ENCODE measurements at places on chromosomes 1 and 21.

- DNase-seq = peak; percentile 46
Measured at GRCh38 chr1:234896477-234897389, 231.9 kb downstream of the TOMM20 start.

DNA sequence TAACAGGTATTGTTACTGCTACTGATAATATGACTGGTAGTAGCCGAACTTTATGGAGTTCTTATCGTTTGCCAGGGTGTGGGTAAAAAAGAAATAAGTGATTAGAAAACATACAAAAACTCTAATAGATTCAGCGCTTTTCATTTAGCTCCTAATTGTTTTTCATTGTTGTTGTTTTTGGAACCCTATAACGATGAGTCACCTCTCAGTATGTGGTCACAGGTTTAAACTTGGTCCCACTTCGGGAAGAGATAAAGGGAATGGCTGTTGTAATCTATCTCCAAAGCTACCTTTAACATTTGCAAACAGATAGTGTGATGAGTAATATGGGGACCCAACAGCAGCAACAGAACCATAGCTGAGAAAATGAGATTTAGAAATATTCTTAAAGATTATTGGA lies 62.7 kb upstream of the BCL10 start:
- no peak for DNase-seq

GRCh38 chr1:182015360-182015759 lies 46.2 kb downstream of the ZNF648 start:
- DNase-seq = no peak

DNA sequence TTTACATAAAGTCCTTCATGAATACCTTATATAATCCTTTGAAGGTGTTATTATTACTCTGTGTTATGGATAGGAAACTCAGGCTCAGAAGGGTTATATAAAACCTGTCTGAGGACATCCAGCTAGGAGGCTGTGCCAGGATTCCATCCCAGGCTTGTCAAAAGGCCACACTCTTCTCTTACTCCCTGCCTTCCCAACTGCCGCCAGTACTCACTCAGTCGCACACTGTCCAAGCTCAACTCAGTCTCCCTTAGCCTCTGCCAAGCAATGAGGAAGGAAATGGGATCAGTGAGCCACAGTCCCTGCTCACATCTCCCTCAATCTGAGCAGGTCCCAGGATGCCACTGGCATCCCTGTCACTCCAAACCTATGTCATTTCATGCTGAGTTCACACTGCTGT lies 94.4 kb downstream of the NAV1 start:
- DNase-seq = no peak

GRCh38 chr1:25644962-25645361 lies 28.4 kb downstream of the MAN1C1 start:
- no peak for DNase-seq

DNA sequence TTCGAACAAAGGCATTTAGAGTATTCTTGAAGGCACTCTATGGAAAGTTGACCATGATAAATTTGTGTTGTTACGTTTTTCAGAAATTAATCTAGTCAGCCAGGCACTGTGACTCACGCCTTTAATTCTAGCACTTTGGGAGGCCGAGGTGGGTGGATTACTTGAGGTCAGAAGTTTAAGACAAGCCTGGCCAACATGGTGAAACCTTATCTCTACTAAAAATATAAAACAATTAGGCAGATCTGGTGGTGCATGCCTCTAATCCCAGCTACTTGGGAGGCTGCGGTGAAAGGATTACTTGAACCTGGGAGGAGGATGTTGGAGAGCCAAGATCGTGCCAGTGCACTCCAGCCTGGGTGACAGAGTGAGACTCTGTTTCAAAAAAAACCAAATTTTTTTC lies 130.6 kb upstream of the BRINP3 start:
- no peak for DNase-seq

DNA sequence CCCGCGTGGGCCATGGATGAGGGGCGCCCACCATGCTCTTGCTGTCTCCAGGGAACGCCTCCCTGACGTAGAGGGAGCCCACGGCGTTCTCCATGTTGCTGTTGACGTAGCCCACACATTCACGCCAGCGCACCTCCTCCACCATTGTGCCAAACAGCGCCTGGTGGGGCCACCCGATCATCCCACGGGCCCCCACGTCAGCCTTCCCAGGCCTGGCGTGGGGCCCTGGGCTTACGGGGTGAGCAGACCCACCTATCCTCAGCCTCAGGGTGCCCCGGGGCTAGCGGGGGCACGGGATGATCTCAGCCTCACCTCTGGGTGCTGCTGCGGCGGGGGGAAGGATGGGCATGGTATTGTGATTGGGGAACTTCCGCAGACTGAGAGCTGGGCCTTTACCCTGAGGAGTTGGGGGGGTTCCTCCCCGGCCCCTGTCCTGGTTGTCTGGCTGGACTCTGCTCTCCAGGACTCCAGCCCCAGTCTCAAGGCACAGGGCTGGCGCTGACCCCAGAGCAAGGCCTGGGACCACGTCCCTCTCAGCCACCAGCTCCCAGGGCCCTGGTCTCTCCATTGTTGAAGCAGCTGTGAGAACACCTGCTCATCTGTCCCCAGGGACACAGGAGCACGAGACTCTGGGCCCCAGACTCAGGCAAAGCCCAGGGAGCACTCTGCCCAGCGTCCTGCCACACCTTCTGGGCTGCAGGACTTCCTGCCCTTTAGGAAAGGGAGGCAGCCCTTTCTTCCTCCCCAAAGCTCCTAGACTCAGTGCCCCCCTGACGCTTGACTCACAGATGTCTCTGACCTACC lies 10.2 kb downstream of the PRXL2B start:
- no peak for DNase-seq

GRCh38 chr21:26119906-26120305 lies 50.7 kb downstream of the APP start:
- no peak for DNase-seq

GRCh38 chr1:215023155-215023832 lies 59.2 kb upstream of the KCNK2 start:
- peak; percentile 32 for DNase-seq

DNA sequence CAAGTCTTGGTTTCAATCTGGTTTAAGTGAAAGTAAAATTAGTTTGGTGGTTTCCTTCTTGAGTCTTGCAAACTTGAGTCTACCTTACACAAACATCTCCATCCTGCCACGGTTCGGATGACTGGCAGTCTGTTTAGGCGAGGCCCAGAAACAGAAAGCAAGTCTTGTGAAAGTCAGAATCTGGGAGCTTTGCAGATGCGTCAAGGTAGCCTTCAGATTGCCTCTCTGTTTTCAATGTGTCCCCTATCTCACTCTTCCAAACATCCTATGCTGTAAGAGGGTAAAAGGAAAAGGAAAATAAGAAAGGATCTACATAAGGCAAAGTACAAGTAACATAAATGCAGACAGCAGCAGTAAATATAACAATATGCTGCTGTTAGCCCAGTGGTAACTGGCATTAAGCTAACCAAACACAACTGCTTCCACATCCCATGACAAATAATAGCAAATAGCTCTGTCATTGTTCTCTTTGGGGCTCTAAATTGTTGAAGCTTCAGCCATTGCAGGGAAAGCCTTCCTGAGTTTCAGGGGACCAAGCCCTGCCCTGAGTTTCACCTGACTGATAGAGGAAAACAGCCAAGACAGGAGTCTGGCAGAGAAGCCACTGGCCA lies 26.2 kb upstream of the C1orf105 start:
- no peak for DNase-seq

DNA sequence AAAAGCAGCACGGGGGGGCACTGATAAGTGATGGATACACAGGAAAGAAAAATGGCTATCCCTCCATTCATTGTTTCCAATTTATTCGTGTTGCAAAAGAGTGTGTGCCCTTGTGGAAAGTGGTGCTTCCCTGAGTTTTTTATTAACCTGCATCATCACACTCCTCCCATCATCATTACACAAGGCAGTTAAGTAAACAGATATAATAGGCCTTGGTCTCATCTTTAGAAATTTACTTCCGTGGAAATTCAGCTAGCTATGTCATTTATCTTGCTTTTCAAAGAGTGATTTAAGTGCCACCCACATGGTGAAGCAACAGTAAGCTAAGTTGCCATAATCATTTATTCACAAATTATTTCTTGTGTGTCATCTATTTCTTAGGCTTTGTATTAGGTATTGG lies 473.3 kb downstream of the NEGR1 start:
- no peak for DNase-seq

DNA sequence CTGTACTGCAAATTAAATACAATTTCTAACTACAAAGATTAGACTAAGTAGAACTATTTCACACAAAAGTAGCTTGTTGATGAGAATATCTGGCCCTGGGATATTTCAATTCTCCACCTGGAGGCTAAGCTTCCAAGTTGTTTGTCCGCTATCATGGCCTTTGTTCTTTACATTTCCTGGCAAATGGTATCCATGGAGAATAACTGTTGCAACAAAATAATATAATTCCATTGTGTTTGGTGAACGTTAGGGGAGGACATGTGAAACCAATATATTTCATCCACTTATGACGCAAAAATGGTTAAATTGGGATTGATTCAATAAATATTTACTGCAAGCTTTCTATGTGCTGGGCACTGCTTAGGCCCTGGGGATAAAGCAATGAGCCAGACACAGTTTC lies 565.4 kb downstream of the PTPRC start:
- no peak for DNase-seq

- DNase-seq = peak; percentile 19
Measured at GRCh38 chr1:68470388-68470970, 20.7 kb upstream of the RPE65 start.

- DNase-seq = no peak
Measured at GRCh38 chr1:209662879-209663327, 10.7 kb upstream of the LAMB3 start.

DNA sequence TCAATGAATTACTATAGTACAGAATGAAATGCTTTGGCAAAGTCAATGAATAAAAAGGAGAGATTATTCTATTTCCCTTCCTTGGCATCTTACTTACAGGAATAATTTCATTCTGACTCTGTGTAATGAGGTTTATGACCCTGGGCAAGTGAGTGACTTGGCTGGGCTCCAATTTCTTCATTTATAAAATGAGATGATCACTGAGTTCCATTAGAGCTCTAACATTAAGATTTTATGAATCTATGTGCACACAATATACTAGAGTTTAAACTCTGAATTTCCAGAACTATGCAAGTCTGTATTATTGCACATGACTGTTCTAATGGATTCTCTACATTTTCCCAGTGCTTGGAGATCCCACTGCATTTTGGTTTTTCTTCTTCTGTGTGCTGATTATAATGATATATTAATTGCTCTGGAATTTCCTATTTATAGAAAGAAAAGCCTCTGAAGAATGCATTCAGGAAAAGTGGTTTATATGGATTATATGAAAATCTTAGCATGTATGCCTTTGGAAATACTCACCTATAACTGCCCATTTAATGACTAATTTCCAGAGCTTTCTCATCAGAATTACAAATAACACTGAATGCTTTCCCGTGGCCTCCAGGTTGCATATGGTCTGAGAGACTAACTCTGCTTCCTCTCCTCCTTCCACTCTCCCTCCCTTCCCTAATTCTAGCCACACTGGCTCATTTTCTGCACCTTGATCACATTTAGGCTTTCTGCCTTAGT lies 97.4 kb upstream of the CHRM3 start:
- DNase-seq = no peak

GRCh38 chr1:46211051-46211450 lies 7.9 kb downstream of the LURAP1 start:
- DNase-seq = no peak

- DNase-seq = peak; percentile 56
Measured at GRCh38 chr1:6870571-6870970, 85.3 kb downstream of the CAMTA1 start.

- no peak for DNase-seq
Measured at GRCh38 chr1:175130649-175131045, 61.9 kb downstream of the KIAA0040 start.

- DNase-seq = no peak
Measured at GRCh38 chr1:230086151-230086550, 19.1 kb downstream of the GALNT2 start.

DNA sequence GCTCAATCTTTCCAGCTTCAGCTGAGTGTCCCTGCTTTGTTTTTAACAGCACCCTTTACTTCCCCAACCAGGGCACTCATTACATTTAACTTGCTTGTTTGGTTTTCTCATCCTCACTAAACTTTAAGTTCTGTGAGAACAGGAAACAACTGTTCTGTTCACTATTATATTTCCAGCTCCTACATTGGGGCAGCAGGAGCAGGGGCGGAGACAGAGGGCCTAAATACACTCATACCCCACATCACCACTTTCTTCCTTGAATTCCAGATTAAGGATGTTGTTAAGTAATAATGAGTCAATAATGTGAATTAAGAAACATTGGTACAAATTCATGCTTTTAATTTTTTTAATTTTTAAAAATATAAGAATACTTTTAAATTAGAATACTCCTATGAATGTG lies 6.0 kb downstream of the DRAM2 start:
- DNase-seq = no peak

- peak; percentile 82 for DNase-seq
Measured at GRCh38 chr1:168636642-168637111, 60.3 kb downstream of the XCL1 start.

- peak; percentile 74 for DNase-seq
Measured at GRCh38 chr1:116909512-116910378, at the start of gene PTGFRN. Gene PTGFRN, plus strand, starts transcription at chr1:116909916. Its CDS starts 288 bp downstream, at chr1:116910204.

DNA sequence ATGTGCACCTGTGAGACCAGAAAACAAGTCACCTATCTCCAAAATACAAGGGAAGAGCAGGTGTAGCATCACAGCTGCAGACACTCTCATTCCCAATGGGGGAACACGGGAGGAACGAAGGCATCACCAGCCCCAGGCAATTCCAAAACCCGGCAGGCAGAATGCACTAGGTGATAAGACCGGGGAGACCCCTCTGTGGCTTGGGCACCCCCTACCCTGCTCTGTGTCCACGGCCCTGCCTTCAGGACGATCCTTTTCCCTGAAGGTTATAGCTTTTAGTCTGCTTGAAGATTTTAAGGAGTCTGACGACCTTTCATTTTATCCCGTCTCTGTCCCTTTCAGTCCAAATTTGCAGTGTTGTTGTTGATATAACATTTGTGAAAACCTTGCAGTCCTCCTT lies 19.2 kb downstream of the TRPM2 start:
- no peak for DNase-seq

DNA sequence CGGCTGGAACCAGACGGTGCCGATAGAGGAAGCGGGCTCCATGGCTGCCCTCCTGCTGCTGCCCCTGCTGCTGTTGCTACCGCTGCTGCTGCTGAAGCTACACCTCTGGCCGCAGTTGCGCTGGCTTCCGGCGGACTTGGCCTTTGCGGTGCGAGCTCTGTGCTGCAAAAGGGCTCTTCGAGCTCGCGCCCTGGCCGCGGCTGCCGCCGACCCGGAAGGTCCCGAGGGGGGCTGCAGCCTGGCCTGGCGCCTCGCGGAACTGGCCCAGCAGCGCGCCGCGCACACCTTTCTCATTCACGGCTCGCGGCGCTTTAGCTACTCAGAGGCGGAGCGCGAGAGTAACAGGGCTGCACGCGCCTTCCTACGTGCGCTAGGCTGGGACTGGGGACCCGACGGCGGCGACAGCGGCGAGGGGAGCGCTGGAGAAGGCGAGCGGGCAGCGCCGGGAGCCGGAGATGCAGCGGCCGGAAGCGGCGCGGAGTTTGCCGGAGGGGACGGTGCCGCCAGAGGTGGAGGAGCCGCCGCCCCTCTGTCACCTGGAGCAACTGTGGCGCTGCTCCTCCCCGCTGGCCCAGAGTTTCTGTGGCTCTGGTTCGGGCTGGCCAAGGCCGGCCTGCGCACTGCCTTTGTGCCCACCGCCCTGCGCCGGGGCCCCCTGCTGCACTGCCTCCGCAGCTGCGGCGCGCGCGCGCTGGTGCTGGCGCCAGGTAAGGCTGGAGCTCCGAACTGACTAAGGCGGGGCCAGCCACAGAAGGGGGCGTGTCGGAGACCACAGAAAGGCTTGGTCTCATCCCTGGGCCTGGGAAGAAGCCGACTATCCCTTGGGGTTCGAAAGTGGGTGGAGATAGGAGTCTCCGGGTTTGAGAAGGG lies 486 bp downstream of the SLC27A3 start:
- peak; percentile 55 for DNase-seq
